NCI-H69 (cell line): ENCODE measurements at places on chromosomes 6 and 20.

- DNase-seq = peak; percentile 91
These were observed at the start of gene SLC16A10 for GRCh38 chr6:111087106-111087835. Gene SLC16A10 (plus strand): TSS chr6:111087503. CDS start chr6:111087753, 250 bp downstream.

DNA sequence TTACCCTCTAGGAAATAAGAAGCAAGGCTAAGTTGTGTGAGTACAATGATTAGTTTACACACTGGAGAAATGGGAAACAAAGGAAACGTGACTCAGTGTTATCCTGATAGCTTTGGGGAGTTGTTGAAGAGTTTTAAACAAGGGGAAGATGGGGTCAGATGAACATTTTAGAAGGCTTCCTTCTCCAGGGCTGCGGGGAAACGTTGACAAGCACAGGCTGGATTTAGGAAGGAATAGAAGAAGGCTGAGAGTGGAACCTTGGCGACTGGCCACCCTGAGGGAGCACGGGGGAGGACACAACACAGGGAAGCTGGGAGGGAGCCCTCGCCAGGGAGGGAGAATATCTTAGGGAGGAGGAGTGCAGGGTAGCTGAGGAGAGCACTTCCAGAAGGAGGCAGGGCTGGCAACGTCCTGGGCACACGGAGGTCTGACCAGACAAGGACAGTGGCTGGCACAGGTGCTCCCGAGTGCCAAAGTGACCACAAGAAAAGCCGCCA, 134.7 kb downstream of the AIG1 start:
- DNase-seq = no peak

GRCh38 chr6:166244353-166245045, 63.7 kb downstream of the PRR18 start:
- DNase-seq = no peak

- DNase-seq = peak; percentile 32
These were observed 277.2 kb downstream of the PRKN start for GRCh38 chr6:162450358-162450757.

DNA sequence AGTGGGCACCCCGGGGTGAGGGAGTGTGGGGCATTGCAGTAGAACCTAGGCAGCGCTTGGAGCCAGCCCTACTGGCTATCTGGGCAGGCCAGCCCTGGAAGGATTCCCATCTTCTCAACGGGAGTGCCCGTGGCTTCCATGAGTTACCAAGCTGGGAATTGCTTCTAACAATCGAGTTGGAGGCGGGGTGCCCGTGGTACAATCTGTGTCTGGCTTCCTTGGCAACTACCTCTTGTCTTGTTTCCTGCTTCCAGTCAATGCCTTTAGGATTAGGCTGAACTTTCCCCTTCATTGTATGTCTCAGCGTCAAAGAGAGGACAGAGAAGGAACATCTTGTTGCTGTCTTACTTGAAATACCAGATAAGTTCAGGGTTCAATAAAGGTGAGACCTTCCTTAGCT, 33.3 kb downstream of the PPP1R14C start:
- peak; percentile 79 for DNase-seq
